Activated CD4-positive, alpha-beta T cell treated with anti-CD3 and anti-CD28 coated beads, Interleukin-2, amount 50 U/mL, for 1 hour (primary cell): ENCODE measurements at places on chromosomes 5 and 9.

GRCh38 chr5:76402251-76402885 is 717 bp upstream of the IQGAP2 start:
- DNase-seq, result peak; percentile 78

- no peak for DNase-seq
Measured at GRCh38 chr9:16125629-16126028, 572.8 kb downstream of the CCDC171 start.

GRCh38 chr9:116369706-116370105 is 216.1 kb downstream of the PAPPA start:
- DNase-seq, result no peak

GRCh38 chr5:181189962-181190710 is 14.9 kb downstream of the TRIM7 start:
- no peak for DNase-seq

GRCh38 chr5:116276952-116277351 is 192.1 kb downstream of the COMMD10 start:
- DNase-seq, result no peak

DNA sequence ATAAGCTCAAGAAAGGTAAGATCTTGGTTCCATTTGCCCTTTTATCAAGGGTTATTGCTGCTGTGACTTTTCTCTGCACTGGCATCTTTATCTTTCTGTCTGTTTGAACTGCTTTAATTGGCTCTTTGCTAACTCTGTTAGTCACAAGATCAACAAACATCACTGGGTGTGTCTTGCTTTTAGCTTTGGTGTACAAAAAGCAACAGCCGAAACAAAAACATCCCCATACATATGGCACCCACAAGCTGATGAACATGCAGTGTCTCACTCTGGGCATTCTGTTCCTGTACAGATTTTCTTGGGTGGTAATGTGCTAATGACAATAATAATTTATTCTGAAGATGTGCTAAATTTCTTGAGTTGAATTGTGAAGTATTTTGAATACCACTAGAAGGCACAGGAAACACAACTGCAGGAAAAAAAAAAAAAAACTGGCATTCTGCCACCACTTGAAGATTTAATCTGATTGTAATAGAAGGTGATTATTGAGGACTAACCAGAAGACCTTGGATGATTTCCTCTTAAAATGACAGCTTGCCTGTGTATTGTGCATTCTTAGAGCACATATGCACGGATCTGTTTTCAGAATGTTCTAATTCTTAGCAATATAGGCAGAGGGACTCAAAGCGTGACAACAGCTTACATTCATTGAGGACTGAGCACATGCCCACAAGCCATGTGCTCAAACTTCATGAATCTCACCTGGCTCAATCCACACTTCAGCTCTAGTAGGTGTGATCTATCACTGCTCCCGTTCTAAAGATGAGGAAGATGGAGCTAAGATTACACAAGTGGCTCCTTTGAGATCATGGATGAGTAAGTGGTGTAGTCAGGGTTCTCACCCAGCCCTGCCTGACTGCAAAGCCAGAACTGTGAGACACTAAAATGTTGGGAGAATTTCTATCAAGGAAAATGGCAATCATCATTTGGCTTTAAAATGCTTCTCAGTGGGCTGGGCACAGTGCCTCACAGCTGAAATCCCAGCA is 96.4 kb downstream of the EBF1 start:
- DNase-seq, result no peak

DNA sequence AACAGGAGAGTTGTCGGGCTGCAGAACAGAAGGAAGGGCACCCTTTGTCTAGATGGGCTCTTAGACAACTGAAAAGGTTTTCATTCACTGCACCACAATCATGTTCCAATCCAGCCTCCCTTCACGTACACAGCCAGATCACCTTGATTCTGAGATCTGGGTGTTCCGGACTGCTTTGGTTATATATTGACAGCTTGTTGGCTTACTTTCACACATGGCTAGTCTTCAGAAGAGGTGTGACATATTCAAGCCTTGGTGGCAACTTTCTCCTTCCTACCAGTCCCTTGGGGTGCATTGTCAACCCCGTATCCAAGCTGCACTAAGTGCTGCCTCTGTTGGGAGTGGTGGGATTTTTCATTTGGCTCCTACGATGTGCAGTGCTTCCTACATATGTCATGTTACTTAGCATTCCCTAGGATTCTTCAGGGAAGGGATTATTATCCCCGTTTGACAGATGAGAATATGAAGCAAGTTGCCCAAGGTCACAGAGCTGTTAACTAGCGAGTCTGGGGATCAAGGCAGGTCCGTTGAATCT is 100.6 kb downstream of the LIFR start:
- DNase-seq, result no peak

DNA sequence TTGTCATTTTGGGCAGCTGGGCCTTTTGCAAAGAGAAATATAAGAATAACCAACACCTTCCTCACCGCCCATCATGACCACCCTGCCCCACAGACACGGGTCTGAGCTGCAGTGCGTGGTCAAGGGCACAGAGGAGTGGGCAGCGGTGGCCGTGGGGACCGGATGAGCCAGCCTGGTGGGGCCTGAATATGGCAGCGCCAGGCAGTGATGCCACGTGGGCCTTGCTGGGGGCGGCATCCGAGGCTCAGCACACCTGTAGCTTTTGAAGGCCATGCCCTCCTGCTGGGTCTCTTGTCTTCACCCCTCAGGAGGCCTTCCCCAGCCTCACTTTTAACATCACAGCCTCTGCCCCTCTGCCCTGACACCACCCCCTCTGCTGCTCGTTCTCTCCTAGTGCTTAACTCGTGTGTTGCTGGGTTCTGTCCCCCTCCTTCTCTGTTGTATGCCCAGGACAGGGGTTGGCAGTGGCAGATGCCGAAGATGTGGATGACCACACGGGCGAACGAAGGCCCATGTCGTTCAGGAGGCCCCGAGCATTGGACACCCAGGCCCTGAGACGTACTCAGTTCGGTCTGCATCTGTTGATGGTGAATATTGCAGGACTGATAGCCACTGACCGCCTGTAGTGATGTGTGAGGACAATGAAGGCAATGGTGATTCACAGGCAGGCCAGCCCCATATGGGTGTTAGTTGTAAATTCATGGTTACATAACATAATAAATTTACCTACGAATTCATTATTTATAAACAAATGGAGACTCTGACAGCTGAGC is 46.0 kb downstream of the AHRR start:
- DNase-seq, result no peak

GRCh38 chr9:35656831-35657545 is 831 bp downstream of the RMRP start:
- DNase-seq, result no peak

GRCh38 chr9:16412740-16413139 is 457.7 kb downstream of the BNC2 start:
- DNase-seq, result no peak

GRCh38 chr9:131640438-131641137 is 95.3 kb downstream of the PRRT1B start:
- no peak for DNase-seq

GRCh38 chr5:56569566-56569965 is 245.8 kb upstream of the MAP3K1 start:
- no peak for DNase-seq

- DNase-seq, result no peak
Measured at GRCh38 chr5:111839438-111839837, 82.4 kb upstream of the NREP start.
